Kidney capillary endothelial cell (primary cell): ENCODE measurements at places on chromosomes 1 and 21.
A peak's percentile ranks its signal among the peaks of the same experiment; 100 is the strongest.

- DNase-seq, result no peak
Observed at GRCh38 chr1:187262731-187263130, 434.0 kb downstream of the PLA2G4A start.

DNA sequence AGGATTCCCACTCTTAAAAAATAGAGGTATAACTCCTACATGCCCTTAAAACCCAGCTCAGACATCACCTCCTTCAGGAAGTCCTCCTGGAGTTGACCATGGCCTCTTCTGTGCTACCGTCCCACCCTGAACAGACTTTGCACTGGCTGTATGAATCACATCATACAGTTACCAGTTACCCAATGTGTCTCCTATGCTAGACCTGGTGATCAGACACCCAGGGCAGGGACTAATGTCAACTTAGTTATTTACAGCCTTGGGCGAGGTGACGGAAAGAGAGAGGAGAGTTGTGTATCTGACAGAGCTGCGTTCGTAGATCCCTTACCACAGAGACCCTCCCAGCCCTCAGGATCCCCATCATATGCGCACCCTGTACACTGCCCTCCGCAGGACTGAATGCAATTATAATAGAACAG, 72.7 kb downstream of the SLC66A1 start:
- DNase-seq, result no peak

DNA sequence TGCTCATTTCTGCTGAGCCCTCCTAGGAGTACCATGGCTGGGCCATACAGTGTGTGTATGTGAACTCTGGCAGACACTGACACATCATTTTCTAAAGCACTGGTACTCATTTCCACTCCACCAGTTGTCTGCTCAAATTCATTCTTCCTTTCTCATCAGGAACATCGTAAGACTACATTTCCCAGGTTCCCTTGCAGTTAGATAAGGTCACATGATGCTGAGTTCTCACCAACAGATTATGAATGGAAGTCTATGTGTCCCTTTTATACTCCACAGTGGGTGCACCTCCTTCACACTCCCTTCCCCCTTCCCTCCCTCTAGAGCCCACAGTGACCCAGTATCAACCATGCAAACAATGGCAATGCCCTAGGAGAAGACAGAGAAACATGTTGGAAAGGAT, 38.3 kb upstream of the PAX7 start:
- no peak for DNase-seq

GRCh38 chr1:16212251-16212961, at the start of gene ARHGEF19:
Gene ARHGEF19, minus strand, starts transcription at chr1:16212652. Its CDS starts 3,598 bp downstream, at chr1:16209054.
- DNase-seq, result no peak

DNA sequence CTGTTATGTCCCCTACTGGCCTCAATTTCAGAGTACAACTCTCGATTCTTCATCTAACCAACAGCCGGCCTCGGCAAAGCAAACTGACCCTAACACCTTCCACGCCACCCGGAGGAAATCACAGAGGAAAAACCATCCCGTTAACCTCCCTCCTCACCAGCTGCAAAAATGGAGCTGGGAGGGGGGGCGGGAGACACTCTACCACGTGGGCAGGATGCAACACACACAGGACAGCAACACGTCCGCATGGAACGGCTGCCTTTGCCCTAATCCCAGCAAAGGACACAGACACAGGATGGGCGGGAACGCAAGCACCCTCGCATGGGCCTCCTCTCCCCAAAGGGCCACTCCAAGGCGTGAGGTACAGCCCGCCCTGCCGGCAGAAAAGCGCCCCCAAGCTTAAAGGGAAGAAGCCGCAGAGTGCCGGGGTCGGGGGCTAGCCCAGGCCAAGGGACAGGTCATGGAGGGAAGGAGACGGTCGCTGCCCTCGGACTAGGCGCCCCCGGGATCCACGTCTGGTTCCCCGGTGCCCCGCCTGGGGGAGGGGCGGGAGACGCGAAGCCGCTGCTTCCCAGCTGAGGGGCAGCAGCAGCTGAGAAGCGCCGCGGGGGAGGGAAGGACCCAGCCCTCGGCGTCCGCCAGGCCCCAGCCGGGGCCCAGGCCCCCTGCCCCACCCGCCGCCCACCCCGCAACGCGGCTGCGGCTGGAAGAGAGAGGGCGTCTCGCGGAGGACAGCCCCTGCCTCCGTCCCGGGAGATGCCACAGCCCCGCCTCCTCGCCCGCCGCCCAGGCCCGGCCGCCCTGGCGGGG, 590 bp downstream of the FOXJ3 start:
- DNase-seq, result peak; percentile 37

- no peak for DNase-seq
Observed at GRCh38 chr1:56922070-56922469, 43.7 kb downstream of the C8B start.

GRCh38 chr1:33400153-33400911, 30.6 kb downstream of the PHC2 start:
- DNase-seq, result no peak

- DNase-seq, result no peak
Observed at GRCh38 chr1:24348196-24348595, 29.0 kb downstream of the GRHL3 start.

DNA sequence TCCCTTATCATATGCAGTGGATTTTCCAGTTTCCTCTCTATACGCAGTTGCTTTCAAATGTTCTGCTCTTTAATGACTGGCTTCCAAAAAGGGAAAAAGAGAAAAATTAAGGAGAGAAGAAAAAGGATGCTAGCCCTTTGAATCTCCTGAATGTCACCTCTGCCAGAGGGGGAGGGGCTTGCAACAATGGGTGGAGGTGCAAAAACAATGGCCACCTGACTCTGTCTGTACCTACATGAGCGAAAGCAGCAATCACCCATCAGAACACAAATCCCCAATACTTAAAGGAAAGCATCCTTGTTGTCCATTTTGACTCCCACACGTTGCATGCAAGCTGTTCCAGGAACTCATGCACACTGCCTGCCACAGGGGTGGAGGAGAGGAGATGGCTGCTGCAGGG, 61.2 kb downstream of the CCDC30 start:
- DNase-seq, result no peak

DNA sequence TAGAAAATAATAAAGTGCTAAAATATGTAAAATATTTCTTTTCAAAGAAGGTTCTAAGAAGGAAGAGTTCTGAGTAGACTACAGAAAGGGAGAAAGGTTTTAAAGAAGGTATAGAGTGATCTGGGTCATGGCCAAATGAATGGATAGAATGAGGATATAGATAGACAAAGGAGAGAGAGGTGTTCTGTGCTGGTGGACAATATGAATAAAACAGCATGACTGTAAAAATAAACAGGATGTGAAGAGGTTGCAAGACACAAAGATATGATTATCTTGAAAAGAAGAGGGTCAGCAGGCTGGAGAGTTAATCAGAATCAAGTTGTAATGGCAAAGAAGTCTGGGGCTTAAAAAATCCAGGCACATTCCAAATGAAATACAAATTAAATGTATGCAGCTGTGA, 86.7 kb upstream of the GNG4 start:
- no peak for DNase-seq

DNA sequence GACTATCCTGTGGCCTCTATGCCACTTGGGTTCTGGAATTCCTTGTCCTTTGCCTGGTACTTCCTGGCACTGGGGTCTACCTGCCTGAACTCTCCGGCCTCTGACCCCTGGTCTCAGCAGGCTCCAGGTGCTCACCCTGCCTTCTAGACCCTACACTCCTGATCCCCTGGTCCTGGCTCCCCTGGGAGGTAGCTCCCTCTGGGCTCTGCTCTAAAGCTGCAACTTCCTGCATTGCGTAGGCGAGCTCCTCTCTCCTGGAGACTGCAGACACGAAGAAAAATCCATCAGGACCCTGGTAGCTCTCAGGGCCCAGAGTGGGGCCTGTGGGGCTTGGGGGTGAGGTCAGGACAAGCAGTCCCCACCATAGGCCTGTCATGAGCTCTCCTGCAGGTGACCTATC, 7.8 kb upstream of the PLEKHG5 start:
- no peak for DNase-seq

DNA sequence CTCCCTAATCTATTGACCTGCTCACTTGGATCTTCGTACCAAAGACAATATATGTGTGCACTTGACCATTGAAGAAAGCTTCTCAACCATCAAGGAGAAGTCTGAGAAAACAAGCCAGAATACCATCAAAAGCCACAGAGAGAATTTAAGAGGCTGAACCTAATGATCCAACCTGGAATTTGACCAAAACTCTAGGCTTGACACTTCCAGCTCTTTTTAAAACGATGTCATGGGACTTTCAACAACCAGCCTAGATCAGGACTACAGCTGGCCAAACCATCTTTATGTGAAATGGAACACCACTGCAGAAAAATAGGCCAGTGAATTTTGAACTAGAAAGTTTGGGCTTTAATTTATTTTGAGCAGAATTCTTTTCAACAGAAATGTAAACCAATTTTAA, 444.4 kb downstream of the LTN1 start:
- DNase-seq, result no peak

- peak; percentile 17 for DNase-seq
Observed at GRCh38 chr21:34890724-34891612, 158.1 kb downstream of the RUNX1 start.

DNA sequence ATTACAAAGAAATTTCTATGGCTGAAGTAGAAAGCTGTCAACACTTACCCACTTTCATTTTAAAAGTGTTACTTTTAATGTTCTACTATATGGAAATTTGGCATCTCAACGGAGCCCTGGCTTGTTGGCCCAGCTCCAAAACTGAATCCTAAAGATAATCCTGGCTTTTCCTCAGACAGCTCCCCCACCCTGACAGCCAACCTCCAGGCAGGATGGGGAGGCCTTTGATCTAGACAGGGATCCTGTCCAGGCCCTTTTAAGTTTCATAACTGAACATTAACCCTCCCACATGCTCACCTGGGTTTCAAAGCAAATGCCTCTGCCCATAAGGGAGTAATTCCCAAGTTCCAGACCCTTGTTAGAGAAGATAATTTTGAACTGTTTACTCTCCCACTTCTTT, 99.3 kb upstream of the RALGPS2 start:
- no peak for DNase-seq

DNA sequence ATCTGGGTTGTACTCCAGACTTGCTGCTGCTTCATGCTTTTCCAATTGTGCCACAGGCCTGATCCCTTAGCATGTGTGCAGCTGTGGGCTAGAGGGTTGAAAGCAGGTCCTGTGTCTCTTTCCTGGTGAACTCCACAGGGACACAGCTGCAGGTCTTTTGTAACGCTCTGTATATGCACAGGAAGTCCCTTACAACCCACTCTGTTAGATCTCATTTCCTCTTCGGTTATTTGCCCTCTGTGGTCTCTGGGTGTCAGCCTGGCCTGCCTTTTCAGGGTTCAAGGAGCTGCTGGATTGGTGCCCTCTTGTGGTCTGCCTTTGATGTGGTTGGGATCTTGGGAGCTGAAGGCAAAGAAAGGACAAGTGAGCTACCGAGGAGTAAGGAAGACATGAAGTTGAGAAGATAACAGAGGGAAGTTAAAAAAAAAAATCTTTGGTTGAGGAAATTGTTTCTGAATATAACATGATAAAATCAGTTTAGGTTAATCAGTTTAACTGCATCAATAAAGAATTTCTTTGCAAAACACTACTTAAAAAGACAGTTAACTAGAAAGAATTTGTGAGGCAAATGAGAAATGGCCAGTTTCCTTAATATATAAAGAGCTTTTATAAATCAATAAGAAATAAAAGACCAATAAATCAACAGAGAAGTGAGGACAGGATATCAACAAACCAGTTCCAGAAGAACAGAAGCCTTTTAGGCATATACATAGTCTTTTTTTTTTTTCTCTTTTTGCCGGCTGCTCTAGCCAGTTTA, 44.1 kb downstream of the UCK2 start:
- DNase-seq, result peak; percentile 67

GRCh38 chr1:236741753-236742152, 53.3 kb upstream of the MTR start:
- no peak for DNase-seq

GRCh38 chr1:170562646-170563338, 30.8 kb downstream of the GORAB start:
- DNase-seq, result peak; percentile 87

- no peak for DNase-seq
Observed at GRCh38 chr21:43323244-43324005, 103.5 kb downstream of the SIK1 start.

- no peak for DNase-seq
Observed at GRCh38 chr1:213148905-213149304, 97.9 kb downstream of the RPS6KC1 start.

- DNase-seq, result no peak
Observed at GRCh38 chr1:162942916-162943559, 82.1 kb upstream of the CCDC190 start.

- no peak for DNase-seq
Observed at GRCh38 chr1:159591981-159592380, 4.4 kb downstream of the APCS start.
